Epithelial cell of umbilical artery (primary cell): ENCODE measurements at places on chromosomes 5 and 9. TPM values are rescaled to one million over a fixed set of nuclear protein-coding genes. Genes with fewer than 3 reads are reported as not detected.

Gene IFNA8
- total RNA-seq: not detected in 2 replicates

Gene GABBR2
- 0.61 and 1.6 TPM in 2 replicates for total RNA-seq

Gene CD74
- total RNA-seq: 0.65 and 1.2 TPM in 2 replicates

Gene ADGRD2
- not detected in 2 replicates for total RNA-seq

Gene PTPDC1
- 5.9 and 7.1 TPM in 2 replicates for total RNA-seq

Gene SH3GL2
- total RNA-seq: 0.32 TPM in 1 of 2 replicates, not detected in the other

Gene SPARC
- total RNA-seq: 702 and 1,012 TPM in 2 replicates

Gene SCGB3A2
- total RNA-seq: not detected in 2 replicates

Gene POMT1
- total RNA-seq: 22.1 and 32.8 TPM in 2 replicates

Gene SPATA31C1
- not detected in 2 replicates for total RNA-seq

Gene ABLIM3
- total RNA-seq: 4.5 and 8.8 TPM in 2 replicates

Gene SLC36A2
- total RNA-seq: not detected in 2 replicates

Gene CERCAM
- total RNA-seq: 14.6 and 21.8 TPM in 2 replicates

Gene FAF2
- 36.5 and 37.7 TPM in 2 replicates for total RNA-seq

Gene POU5F2
- total RNA-seq: 0.32 and 0.61 TPM in 2 replicates

Gene MARCOL
- total RNA-seq: not detected in 2 replicates

Gene CDX1
- total RNA-seq: not detected in 2 replicates
